ENCODE measurements at places on chromosomes 3 and 15.

- no peak overlapping the region for H3K4me3 ChIP-seq
- peaks cover 4% of the 10 kb centered on the region for H3K4me1 ChIP-seq
- no peak for DNase-seq
- no peaks in the 10 kb centered on the region for H3K27me3 ChIP-seq
Observed at GRCh38 chr15:78750566-78750965, 60.7 kb downstream of the ADAMTS7 start.

DNA sequence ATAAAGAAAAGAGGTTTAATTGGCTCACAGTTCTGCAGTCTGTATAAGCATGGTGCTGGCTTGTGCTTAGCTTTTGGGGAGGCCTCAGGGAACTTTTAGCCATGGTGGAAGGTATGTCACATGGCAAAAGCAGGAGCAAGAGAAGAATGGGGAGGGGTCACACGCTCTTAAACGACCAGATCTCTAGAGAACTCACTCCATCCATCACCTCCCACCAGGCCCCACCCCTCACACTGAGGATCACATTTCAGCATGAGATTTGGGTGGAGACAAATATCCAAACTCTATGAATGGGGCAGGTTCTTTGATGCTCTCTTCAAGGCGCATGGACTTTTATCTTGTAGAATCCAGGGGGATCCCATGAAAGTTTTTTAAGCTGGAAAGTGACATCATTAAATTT is 75.7 kb downstream of the ITPR1 start:
- H3K4me3 ChIP-seq = no peak overlapping the region
- peaks cover 24% of the 10 kb centered on the region for H3K4me1 ChIP-seq
- H3K27ac ChIP-seq = no peak overlapping the region
- H3K36me3 ChIP-seq = no peaks in the 10 kb centered on the region

DNA sequence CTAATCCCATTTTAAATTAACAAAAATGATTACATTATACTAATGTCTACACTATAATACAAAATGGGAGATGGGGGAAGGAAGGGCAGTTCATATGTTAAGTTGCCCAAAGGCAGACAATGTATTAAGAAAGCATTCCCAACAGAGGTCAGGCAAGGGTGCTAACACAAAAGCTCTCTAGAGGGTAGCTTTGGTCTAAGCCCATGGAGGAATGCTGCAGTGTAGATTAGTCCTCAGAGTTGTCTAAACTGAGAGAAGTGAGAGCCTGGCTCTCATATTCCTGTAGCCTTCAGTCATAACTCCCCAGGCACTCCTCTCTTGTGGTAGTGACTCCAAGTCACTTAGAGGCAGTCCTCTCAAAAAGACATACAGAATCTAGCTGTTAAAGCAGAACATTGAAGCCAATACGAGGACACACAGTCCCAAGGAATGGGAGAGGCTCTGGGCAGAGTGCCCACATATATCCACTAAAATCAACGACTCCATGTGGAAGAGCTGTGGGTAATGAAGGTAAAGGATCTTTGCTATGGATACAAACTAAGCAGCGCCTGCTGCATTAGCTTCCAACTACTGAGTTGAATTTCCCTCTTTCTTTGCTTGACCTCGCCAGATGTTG is 14.5 kb downstream of the NEK10 start:
- peaks cover 14% of the 10 kb centered on the region for H3K4me1 ChIP-seq
- H3K4me3 ChIP-seq = no peak overlapping the region
- DNase-seq = no peak
- no peaks in the 10 kb centered on the region for H3K27me3 ChIP-seq
- H3K36me3 ChIP-seq = no peaks in the 10 kb centered on the region
- no peak overlapping the region for H3K27ac ChIP-seq

DNA sequence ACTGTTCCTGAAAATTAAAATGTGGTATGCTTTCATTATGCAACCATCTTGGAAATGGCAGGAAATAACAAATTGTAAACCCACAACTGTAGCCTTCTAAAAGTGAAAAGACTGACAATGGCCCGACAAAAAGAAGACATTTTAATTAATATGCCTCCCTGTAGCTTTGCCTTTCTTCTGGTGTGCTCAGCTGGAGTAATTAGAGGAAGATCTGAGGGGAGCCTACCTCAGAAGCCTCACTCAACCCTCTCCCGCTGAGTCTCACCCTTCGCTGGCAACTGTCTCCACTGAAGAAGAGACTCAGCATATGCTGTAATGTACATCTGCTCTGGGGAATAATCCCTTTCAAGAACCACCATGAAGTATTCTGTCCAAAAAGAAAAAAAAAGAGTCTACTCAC is 104.7 kb upstream of the SETMAR start:
- no peaks in the 10 kb centered on the region for H3K4me1 ChIP-seq
- H3K27me3 ChIP-seq = no peaks in the 10 kb centered on the region
- no peak overlapping the region for H3K27ac ChIP-seq
- H3K36me3 ChIP-seq = no peaks in the 10 kb centered on the region
- no peak for DNase-seq

DNA sequence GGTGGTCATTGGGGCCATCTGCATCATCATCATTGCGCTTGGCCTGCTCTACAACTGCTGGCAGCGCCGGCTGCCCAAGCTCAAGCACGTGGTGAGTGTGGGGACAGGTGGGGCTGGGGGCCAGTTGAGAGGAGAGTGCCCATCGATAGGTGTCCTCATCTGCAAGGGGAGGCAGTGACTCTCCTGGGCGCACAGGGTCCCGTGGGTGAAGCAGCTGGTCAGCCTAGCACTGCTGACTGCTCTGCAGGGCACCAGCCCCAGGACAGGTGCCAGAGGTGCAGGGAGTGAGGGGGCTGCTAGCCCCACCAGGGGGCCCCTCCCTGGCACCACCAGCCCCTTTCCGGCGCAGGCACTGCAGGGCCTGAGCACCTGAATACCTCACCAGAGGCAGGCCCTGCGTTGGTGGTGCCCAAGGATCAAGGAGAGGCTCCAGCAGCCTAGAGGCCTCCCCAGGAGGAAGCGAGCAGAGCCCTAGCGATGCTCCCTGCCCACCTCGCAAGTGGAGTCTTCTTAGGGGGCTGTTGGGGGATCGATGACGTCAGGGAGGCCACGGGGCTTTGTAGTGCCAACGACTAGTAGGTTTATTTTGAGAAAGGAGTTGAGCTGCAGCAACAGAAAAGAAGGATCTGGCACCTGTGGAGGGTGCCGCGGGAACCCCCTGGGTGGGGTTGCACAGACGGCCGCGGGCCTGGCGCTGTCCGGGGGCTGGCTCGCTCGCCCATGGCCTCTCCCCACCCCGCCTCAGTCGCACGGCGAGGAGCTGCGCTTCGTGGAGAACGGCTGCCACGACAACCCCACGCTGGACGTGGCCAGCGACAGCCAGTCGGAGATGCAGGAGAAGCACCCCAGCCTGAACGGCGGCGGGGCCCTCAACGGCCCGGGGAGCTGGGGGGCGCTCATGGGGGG is 976 bp upstream of the ABTB1 start:
- H3K27me3 ChIP-seq = no peaks in the 10 kb centered on the region
- DNase-seq = peak; percentile 66
- peak overlapping the region; percentile 98 for H3K27ac ChIP-seq
- H3K36me3 ChIP-seq = no peaks in the 10 kb centered on the region

DNA sequence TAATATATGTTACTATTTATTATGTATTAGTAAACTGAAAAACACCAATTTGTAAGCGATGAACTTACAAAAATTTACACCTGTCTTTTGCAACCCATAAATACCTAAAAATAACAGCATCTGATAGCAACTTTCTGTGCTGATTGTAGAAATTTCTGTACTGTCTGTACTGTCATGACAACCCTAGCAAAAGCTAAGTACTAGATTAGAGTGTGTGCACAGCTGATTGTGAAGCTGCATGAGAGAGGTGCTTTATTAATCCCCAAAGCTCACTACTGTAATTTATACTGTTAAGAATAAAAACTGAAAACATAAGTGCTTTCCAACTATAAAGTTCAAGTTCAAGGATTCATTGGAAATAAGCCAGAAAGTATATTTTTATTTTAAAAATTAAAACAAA is 815 bp downstream of the BCL2A1 start:
- DNase-seq = no peak
- peaks cover 55% of the 10 kb centered on the region for H3K4me1 ChIP-seq
- peak overlapping the region; percentile 93 for H3K27ac ChIP-seq

Data from activated CD8-positive, alpha-beta T cell treated with anti-CD3 and anti-CD28 coated beads for 36 hours (primary cell).